Esophagus mucosa (tissue), 1 donor: ENCODE measurements at places on chromosomes 13 and 19. TPM values are rescaled to one million over a fixed set of nuclear protein-coding genes. Genes with fewer than 3 reads are reported as not detected.

ZNF549 gene
- total RNA-seq, result 1.6 TPM

HCST gene
- 0.96 TPM for total RNA-seq

RAB4B gene
- total RNA-seq, result 17.8 TPM

EPSTI1 gene
- 3.4 TPM for total RNA-seq

GPR108 gene
- total RNA-seq, result 65.9 TPM

TNFSF9 gene
- 4.7 TPM for total RNA-seq

KBTBD7 gene
- total RNA-seq, result 2.0 TPM

GRIN2D gene
- total RNA-seq, result 0.04 TPM

EDNRB gene
- total RNA-seq, result 2.6 TPM

- no peak for ATAC-seq
Measured at GRCh38 chr19:19043481-19043880, 10.1 kb downstream of the ARMC6 start.

GRCh38 chr19:8001995-8002849 is 3.2 kb downstream of the ELAVL1 start:
- ATAC-seq, result peak; percentile 65

DNA sequence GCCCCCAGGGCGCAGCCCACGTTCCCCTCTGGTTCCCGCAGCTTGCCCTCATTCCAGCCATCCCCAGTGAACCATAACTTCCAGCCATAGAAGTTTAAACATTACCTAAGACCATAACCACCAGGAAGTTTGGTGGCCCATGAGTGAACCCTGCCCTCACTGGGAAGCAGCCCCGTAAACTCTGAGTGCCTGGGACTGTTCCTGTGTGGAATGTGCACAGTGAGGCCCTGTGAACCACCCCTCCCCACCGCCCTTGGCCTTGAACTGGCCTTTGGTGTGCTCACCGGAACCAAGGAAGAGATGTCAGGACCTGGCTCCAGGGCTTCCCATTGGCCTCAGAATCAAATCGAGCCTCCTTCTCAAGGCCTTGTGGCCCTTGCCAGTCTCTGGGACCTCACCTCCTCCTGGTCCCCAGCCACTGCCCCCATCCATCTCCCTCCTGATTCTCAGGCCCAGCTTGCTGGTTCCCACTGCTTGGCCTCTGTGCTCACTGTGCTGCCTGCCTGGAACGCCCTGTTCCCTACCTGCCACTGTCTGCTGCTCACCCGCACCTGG is 46.5 kb downstream of the DNM2 start:
- ATAC-seq, result no peak

DNA sequence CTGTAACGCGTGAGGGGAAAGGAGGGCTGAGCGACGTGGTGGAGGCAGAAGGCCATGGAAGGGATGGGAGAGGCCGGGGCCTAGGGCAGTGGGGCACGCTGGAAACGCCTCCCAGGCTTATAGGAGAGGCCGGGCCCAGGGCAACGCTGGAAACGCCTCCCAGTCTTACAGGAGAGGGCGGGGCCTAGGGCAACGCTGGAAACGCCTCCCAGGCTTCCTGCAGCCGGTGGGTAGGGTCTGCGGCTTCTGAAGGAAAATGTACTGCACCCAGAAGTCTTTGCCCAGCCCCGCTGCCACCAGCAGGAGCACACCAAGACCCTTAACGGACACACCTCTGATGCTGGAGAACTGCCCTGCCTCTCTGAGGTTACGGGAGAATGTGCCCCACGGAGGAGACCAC is 9.1 kb downstream of the CACTIN start:
- no peak for ATAC-seq

DNA sequence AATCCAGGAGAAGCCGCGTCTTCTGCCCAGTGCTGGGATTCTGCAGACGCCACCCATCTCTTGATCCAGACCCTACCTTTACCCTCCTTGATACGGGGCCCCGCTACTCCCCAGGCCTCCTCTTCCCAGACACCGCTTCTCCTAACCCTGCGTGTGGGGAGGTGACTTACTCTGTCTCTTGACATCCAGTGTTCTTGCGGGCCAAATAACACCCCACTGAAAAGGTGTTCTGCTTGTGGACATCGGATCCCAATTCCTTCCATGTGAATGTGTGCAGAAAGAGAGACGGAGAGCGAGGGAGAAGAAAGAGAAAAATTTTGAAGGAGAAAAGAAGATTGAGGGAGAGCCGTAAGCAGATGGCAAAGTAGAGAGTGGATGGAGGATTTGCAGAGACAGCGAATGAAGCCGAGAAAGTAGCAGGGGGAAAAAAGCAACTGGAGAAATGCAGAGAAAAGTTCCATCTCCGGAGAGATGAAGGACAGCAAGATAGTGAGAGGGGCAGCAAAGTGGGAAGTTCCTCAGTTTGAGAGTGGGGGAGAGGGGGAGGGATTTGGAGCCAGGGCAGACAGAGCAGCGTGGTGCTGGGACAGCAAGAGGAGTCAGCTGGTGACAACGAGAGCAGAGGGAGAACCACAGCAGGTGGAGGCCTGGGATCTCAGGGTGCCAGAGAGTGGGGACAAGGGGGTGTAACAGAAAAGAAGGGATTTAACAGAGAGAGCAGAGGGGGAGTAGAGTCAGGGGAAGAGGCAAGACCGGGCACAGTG is 814 bp downstream of the ZNF480 start:
- no peak for ATAC-seq

DNA sequence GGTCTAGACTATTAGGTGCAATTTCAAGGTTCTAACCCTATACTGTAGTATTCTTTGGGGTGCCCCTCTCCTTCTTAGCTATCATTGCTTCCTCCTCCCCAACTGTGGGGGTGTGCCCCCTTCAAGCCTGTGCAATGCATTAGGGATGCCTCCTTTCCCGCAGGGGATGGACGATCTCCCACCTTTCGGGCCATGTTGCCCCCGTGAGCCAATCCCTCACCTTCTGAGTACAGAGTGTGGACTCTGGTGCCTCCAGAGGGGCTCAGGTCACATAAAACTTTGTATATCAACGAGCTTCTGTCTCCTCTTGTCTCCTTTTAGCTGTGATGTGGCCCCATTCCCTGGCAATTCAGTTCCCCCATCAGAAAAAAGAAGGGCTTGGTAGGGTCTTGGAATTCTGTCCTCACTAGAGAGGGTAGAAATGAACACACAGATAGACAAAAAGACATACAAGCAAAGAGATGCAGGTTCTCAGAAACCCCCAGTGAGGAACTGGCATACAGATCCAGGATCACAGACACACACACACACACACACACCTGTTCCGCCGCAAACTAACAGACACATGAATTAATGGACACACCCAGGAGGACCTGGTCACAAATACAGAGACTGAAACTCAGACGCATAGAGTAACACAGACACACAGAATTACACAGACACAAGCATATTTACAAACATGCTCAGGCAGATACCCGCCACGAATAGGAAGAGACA is 2.5 kb upstream of the HNRNPUL1 start:
- no peak for ATAC-seq

DNA sequence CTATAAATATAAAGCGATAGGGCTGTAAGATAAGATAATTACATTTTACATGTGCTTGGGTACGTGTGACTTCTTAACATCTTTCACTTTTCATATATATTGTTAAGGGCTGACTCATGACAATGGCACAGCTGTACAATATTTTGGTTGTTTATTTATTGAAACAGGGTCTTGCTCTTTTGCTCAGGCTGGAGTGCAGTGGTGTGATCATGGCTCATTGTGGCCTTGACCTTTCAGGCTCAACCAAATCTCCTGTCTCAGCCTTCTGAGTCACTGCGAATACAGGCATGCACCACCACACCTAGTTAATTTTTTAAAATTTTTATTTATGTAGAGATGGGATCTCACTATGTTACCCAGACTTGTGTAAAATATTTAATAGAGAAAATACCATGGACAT is 2532.4 kb upstream of the PCDH20 start:
- ATAC-seq, result no peak

DNA sequence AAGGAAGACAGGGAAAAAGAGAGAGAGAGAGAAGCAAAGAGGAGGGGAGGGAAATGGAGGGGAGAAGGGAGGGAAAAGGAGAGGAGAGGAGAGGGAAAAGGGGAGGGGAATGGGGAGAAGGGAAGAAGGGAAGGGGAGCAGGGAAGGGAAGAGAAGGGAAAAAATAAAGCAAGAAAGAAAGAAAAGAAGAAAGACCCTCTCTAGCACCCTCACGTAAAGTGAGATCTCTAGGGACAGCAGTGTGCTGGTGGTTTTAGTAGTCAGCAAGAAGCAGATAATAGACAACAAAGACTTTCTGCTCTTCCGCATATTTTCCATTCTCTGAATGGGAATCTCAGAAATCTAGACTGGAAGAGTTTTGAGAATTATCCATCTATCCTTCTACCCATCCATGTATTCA is 201.8 kb upstream of the RFC3 start:
- no peak for ATAC-seq

- ATAC-seq, result no peak
Measured at GRCh38 chr19:1633269-1633826, 19.1 kb downstream of the TCF3 start.

DNA sequence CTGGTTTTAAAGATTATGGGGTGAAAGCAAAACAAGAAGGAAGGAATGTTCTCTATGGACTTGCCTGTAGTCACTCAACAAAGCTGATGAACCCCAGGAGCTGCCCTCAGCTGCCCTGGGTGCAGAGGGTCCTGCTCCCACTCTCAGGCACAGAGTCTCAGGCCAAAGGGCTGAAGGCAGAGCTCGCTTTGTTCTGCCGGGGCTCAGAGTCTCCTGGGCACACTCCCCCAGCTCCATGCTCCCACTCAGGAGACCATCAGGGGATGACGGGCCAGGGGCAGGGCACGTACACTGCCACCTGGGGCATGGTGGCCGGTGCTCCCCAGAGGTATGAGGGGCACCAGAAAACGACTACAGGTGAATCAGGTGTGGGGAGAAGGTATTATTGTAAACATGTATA is 46.8 kb upstream of the SPACA7 start:
- no peak for ATAC-seq

- ATAC-seq, result no peak
Measured at GRCh38 chr13:111508902-111509509, 188.6 kb downstream of the TEX29 start.

DNA sequence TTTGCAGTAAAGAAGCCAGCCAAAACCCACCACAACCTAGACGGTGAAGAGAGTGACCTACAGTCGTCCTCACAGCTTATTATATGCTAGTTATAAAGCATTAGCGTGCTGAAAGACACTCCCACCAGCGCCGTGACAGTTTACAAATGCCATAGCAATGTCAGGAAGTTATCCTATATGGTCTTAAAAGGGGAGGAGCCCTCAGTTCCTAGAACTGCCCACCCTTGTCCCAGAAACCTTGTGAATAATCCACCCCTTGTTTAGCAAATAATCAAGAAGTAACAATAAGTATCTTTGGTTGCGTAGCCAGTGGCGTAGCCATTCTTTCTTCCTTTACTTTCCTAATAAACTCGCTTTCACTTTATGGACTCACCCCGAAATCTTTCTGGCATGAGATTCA is 227.9 kb upstream of the ARGLU1 start:
- no peak for ATAC-seq

DNA sequence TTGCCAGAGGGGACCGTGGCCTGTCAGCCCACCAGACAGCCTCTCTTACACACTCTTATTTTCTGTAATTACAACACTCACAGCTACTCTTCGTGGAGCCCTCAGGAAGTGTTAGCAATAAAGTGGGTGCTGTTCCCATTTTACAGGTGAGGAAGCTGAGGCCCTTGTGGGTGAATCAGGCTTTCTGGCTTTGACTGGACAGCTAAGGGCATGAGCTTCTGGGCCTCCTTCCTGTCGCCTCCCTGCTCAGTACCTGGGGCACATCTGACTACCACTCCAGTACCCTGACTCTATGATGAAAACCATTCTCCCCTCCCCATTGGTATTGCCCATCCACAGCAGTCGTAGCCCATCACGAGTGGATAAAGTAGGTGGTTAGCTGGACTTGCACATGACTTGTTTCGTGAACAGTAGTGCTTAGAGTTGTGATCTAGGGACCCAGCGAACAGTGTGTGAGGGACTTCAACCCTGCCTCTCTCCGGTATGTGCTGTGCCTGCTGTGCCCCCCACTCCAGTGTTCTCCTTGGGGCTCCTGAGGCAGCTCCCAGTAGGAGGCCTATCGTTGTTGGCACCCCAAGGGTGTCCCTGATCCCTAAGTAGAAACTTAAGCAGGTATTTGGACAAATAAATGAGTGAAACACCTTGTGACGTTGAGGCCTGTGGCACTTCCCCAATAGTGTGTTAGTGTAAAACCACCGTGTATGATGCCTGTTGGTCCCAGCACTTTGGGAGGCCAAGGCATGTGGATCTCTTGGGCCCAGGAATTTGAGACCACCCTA is 38.6 kb downstream of the GATAD2A start:
- ATAC-seq, result no peak

DNA sequence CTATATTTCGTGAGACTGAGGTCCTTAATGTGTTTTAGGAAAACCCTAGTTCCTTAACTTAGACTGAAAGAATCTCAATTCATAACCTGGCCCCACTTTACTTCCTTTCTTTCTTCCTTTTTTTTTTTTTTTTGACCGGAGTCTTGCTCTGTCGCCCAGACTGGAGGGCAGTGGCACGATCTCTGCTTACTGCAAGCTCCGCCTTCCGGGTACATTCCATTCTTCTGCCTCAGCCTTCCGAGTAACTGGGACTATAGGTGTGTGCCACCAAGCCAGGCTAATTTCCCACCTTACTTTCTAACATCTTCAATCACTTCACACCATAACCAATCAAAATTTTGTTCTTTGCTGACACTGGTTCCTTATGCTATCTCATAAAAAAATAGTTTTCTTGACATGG is 2097.0 kb downstream of the PCDH9 start:
- no peak for ATAC-seq

DNA sequence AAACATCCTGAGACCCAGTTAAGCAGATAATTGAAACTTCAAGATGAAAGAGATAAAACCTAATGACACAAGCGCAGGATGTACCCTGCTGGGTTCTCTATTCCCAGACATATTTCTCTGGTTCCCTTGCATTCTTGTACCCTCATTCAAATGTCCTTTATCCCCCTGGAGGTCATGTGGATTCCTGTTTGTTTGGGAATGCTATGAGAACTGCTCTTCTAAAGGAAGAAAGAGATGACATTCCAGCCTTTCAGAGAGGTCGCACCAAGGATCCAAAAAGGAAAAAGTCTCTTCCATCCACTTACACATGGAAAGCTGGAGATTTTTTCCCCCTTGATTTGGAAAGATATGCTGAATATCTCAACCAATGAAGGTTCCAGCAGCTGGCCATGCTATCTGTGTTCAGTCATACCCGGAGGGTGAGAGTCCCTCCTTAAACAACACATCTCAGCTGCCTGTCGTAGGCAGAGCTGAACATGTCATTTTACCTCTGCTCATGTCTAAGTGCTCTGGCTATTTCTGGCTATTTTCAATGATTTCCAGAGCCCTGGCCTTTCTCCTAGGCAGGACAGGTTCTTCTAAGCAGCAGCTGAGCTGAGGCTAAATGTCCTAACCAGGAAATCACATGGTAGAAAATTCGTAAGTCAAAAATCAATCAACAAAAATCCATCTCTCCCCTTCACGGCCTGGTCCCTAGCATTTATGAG is 52.5 kb downstream of the C13orf42 start:
- no peak for ATAC-seq

DNA sequence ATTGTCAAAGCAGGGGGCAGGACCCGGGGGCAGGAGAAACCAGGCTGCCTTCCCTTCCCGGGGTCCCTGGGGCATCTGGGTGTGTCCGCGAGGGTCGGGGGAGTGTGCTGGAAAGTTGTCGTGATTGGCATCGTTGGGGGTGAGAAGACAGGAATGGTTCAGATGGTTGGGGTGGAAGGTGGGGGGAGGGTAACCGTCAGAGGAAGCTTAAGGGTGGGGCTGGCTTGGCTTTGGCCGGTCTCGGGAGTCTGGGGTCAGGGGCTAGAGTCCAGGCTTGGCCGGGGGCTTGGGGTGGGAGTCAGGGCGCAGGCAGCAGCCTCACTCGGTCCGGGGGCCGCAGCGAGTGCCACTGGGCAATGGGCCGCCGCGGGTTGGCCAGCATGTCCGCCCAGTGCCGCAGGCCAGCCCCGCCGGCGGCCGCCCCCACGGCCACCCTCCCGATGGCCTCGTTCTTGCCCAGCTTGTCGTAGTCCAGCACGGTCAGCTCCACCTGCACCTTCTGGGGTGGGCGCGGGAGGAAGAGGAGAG is 6.8 kb upstream of the DNAAF3 start:
- ATAC-seq, result peak; percentile 13
